ENCODE measurements at places on chromosomes 12 and 14. TPM values are rescaled to one million over a fixed set of nuclear protein-coding genes. Genes with fewer than 3 reads are reported as not detected.

DNA sequence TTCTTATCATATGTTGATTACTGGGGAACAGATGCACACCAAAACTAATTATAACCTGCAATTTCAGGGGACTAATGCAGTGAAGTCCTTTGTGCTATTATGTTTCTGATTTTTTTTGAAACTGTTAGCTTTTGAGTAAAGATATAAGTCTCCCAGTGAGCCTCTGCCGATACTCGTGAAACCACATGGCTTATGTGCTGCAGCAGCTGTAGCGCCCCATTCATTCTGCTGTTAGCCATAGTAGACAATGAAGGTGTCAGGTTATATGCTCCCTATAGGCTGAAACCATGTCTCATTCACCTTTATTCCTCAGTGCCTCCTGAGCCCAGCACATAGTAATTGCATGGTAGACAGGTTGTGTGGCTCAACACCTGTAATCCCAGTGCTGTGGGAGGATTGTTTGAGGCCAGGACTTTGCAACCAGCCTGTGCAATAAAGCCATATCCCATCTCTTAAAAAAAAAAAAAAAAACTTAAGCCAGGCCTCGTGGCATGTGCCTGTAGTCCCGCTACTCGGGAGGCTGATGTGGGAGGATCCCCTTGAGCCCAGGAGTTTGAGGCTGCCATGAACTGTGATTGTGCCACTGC lies 25.0 kb downstream of the GOLGA5 start:
- no peak for DNase-seq

DNA sequence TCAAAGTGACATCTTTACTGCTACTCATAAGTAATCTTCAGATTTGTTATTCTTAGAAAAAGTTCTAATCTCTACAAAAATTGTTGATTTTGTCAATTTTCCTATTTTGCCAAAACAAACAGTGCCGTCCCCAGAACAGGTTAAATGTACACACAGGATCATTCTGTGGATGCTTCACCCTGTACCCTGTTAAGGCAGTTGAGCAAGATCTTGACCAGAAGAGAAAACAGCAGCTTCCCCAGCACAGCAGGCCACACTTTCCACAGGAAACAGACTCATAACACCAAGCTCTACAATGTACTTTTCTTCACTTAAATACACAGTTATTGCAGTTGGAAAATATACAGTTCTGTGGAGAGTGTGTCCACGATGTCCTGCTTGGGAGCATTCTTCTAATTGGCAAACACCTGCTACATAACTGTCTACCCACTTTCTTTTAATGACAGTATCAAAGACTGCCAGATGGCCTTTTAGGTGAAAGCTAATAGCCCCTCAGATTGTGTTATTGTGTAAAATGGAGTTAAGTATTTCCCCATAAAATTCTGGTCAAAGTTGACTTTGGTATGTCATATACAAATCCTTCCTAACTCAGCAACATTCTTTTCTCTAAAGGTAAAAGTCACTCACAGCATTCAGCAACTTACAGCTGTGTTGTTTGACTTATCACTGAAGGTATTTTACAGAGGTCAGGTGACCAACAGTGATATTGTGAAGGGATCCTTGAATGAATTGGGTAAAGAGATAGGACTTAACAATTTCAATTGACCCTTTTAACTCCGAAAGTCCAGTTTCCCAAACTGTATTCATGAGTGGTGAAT lies 77.0 kb downstream of the SEC23A start:
- DNase-seq: no peak

DNA sequence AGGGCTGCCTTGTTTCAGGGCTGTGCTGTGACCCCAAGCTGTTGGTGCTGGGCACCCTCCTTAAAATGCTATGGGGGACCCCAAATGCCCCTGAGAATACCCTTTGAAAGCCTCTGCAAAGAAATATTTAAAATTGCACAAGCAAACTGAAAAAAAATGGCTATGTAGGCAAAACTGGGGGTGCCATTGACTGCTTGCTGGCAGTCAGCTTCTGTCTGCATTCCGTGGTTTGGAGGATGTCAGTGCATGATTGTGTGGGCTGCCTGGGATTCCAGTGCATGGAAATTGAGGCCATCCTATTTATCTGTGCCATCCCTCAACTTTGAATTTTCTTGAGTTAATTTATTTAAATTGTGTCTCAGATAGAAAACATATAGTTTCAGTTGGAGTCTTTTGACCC lies 113.7 kb upstream of the RTL1 start:
- no peak for DNase-seq

GRCh38 chr14:61561104-61561503 lies 134.2 kb upstream of the HIF1A start:
- no peak for DNase-seq

PLBD1 gene
- total RNA-seq: 3.2 TPM

EFS gene
- 13.2 TPM for total RNA-seq

- no peak for DNase-seq
These were observed 13.3 kb downstream of the LLPH start for GRCh38 chr12:66117242-66117641.

DNA sequence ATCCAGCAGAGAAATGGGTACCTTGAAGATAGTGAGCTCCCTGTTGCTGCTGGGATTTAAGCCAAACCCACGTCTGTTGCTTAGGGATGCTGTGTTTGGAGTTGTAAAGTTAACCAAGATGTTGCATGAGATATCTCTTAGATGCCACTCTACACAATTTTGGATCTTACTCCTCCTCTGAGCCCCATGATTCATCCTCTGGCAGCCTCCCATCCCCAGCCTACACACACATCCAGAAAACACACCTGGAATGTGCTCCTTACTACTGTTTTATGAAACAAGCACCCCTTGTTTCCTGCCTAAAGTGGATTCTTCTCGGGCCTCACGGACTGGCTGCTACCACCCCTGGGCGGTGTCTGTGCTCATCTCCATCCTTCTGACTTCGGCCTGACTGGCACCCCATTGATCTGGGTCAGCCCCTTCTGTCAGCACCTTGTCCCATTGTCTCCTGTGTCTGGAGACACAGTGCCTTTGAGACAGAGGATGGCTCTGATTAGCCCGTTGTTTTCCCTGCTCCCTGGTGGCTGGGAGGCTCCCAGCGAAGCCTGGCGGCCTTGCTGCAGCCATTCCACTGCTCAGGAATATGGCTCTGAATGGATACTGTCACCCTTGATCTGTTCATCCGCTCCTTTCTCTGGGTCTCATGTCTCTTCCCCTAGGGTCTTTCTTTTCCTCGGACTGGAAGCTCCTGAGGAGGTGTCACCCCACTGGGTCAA lies 24.3 kb downstream of the TSPAN9 start:
- DNase-seq: peak; percentile 80

DNA sequence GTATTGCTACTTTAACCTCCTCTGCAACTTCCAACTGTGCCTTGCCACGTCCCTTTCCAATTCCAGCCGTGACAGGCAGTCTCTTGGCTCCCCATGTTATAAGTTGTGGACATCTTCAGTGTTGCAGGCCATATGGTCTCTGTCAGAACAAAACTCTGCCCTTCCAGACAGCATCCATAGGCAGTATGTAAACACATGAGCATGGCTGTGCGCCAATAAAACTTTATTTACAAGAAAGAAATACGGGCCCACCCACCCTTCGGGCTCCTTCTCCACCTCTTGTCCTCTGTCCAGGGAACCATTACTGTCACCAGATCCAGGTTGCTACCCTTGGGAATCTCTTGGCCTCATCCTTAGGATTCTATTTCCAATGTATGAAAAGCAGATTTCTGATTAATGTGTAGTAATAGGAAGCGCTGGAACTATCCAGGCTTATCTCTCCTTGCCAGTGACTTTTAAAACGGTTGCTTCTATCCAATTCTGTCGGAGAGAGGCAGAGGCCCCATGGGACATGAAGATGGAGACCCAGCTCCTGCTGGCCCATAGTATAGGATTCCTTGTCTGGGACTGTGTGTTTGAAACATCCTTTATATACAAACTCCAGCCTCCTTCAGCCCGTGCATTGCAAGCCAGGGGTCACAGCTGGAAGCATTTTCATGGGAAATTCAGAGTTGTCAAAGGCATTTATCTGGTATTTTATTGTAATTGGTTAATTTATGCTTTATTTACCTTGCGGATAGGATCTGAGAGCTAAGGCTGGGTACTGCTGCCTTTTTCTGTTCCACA lies 114.4 kb downstream of the ZNF664 start:
- DNase-seq: no peak

RASSF8 gene
- total RNA-seq: 75.9 TPM

IRF2BPL gene
- 15.6 TPM for total RNA-seq

KCNK13 gene
- not detected for total RNA-seq

GRCh38 chr12:130041983-130042812 lies 120.1 kb upstream of the FZD10 start:
- no peak for DNase-seq

All from uterus (tissue), 4 donors.